ENCODE measurements at places on chromosomes 3 and 15.

- no peak for DNase-seq
These were observed 100.2 kb downstream of the VPS8 start for GRCh38 chr3:184912163-184912562.

- no peak for DNase-seq
These were observed 1.4 kb downstream of the CNTN3 start for GRCh38 chr3:74613060-74613459.

DNA sequence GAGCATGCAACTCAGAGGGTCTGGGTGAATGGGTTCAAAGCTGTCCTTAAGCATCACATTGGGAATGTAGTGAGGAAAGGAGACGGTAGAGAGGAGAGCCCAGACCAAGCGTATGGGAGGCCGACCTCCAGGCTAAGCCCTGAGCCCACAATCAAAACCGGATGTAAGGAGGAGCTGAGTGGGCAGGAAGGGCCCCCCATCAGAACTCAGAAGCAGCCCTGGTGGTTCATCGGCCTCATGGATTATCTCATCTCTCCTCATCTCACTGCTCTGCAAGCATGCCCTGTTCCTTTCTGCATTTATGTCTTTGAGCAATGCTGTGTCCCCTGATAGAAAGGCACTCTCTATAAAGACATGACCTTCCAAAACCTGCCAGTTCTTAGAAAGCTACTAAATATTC, 6.2 kb downstream of the HDC start:
- DNase-seq = no peak

DNA sequence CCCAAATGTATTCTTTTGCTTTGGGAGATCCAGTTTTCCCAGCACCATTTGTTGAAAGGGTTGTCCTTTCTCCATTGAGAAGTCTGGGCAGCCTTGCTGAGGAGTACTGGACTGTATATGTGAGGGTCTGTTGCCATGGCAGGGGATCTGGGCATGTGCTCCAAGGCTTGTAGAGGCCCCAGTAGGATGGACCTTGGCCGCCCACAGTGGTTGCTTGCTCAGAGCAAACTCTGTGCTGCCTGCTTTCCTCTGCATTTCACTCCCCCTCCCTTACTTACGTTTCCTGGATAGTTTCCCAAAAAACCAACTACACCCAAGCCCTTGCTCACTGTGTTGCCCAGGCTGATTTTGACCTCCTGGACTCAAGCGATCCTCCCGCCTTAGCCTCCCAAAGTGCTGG, 97.2 kb upstream of the PRR23E start:
- no peak for DNase-seq

DNA sequence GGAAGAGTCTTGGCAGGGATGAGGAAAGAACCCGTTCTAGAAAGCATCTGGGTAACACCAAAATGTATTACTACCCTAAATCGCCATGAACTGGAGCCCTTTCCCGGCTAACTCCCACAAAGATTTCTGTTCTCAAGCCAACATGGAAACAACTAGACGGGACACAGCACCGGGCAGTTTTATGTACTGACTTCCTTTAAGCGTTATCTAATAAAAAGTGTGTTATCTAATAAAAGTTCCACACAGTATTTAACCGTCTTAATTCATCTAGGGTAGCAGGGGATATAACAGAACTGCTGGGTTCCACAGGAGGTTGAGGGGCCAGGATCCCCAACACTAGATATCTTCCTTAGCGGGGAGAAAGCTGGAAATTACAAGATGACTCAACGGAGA, 347 bp upstream of the C3orf62 start:
- no peak for DNase-seq

DNA sequence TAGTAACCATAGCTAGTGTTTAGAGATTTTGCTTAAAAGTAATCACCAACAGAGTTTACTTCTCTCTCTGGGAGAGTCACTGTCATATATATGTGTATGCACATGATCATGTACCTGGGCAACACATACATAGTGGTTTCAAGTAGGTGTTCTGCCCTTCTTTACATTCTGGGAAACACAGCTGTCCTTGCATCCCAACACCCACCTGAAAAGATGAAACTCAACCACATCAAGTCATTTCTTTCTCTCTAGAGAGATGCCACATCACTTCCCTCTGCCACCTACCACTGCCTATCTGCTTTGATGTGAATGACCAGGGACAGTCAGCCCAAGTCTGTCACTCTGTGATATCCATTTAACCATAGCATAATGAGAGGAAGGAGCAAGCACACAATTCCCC, 155.8 kb upstream of the GADL1 start:
- no peak for DNase-seq

DNA sequence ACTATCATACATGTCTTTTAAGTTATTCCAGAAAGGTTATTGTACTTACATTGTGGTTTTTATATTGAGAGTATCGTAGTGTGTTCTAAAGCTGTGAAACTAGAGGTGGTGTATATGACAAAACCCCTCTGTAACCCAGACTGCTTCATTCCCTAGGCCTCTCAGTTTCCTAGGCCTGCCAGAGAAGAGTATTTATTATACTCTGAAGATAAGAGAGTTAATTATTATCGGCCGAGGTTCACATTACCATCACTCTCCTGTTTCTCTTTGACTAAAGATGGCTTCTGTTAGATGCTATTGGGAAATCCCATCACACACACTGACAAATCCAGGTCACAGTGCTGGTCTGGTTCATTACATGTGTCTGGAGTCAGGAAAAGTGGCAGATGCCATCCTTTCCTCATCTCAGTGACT, 20.5 kb downstream of the EXOSC7 start:
- no peak for DNase-seq

DNA sequence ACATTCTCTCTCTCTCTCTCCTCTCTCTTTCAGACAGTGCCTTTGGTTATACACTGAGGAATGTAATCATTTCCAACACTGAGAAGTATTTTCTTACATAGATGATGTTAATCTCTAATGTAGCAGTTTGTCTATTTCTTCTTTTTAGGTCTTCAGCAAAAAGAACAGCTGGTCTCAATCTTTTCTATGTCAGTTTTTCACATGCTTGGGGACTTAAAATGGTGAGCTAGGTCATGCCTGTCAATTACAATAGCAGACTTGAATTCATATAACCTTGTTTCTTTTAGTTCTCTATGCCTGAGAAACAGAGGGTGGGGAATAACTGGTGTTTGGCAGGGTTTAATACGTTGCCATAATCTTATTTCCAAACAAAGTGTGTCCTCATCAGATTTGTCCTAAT, 786.2 kb downstream of the SQOR start:
- no peak for DNase-seq

DNA sequence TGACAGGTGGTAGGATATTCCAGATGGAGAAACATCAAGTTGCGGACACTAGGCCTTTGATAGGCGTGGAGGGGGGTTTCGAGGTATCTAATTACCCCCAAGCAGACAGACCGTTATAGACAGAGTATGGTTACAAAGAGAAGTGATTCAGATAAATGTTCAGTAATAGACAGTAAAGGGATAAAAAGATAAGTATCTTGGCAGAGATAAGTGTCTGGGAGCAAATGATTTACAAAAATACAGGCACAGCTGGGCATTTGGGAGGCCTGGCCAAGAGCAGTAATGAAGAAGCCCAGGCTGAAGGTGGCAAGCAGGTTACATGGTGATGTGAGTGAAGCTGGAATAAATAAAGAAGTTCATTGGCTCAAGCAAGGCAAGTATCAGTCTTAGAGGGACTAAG, 659 bp upstream of the MYH15 start:
- DNase-seq = no peak

- no peak for DNase-seq
These were observed 10.0 kb downstream of the ITPKA start for GRCh38 chr15:41503669-41504010.

DNA sequence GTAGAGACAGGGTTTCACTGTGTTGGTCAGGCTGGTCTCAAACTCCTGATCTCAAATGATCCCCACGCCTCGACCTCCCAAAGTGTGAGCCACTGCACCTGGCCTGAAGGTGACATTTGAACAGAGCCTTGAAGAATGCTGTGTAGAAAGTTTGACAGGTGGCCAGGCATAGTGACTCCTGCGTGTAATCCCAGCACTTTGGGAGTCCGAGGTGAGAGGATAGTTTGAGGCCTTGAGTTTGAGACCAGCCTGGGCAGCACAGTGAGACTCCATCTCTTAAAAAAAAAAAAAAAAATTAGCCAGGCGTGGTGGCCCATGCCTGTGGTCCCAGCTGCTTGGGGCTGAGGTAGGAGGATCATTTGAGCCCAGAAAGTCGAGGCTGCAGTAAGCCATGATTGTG, 1.5 kb downstream of the IQGAP1 start:
- no peak for DNase-seq

- no peak for DNase-seq
These were observed 25.7 kb upstream of the GALNT15 start for GRCh38 chr3:16148783-16149182.

DNA sequence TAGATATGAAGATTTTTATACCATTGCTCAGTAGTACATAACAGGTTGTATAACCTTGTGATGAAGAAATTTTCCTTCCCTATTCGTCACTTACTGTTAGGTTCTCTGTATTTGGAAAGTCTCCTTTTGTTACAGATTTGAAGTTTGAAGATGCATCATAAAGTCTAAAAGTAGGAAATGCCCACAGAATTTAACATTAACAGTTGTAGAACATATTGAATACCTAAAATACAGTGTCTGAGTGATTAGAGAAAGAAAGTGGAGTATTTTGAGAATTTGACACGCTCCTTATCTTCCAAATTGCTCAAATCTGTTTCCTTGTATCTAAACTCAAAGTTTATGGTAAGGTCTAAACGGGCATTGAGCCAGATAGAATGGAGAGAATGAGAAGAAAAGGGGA, 111.3 kb downstream of the MBNL1 start:
- no peak for DNase-seq

DNA sequence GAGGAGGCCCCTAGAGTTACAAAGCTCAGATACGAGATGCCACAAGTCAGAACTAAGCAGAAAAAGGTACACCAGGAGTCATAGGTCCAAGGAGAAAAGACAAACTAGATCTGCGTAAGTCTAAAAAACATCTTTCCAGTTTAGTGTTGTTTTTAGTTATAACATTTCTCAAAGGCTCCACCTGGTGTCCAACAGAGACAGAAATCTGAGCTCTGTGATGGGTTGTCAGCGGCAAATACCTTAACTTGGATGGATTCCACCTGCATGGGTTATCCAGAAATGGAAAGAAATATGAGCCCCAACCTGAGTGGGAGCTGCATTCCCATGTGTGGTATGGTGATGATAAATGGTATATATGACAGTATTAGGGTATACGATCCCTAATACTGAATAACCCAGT, 238.6 kb upstream of the CHRM5 start:
- no peak for DNase-seq

- no peak for DNase-seq
These were observed 94.7 kb downstream of the PLXNA1 start for GRCh38 chr3:127077505-127078064.

DNA sequence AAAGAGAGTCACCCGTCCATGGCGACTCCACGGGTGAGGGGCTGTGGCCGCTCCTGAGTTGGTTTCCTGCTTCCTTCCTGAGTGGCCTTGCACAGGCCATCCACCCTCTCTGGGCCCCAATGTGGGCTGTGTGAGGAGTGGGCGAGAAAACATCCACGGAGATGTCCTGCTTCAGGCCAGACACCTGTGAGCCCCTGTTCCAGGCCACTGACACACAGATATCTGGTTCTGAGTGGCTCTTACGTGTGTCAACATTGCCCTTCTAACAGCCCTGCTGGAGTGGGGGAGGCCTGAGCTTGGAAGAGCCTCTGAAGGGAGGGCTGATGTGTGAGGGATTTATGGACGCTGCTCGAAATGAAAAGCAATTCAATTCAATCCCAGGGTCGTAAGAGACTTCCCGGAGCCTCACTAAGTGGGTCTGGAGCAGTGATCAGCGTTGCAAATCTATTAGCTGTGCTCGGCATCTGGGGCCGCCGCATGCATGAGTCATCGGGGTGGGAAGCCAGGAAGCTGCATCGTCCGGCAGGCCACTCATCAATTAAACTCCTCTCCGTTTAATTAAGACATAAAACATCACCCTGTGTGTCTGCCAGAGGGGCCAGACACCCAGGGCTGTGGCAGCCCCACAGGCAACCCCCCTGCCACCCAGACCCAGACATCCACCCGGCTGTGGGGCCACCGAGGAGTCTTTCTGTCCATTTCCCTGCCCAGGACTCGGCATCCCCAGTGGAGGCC, 20.0 kb upstream of the PRR23E start:
- DNase-seq = peak; percentile 16

DNA sequence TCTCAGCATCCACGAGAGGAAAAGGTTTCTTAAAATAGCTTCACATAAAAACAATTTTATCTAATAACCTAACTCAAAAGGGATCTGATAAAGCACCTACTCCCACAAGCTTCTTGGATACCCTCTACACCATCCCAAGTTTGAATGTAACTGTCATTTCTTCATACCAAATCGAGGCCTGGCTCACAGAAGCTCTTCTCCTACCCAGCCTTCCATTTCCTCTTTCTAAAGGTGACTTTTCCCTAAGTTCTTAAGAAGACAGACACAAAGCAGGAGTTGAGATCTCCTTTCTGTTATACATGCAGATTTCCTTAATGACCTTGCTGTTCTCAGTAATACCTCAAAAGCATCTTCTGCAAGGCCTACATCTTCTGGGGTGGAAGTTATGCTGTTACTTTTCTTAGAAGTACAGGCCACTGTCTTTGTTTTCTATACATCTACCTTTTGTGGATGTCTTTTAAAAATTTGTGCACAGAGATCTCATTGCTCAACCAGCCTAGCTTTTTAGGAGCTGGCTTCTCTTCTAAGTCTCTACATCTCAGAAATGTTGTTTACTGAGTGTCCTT, 3.4 kb upstream of the LRRIQ4 start:
- no peak for DNase-seq

DNA sequence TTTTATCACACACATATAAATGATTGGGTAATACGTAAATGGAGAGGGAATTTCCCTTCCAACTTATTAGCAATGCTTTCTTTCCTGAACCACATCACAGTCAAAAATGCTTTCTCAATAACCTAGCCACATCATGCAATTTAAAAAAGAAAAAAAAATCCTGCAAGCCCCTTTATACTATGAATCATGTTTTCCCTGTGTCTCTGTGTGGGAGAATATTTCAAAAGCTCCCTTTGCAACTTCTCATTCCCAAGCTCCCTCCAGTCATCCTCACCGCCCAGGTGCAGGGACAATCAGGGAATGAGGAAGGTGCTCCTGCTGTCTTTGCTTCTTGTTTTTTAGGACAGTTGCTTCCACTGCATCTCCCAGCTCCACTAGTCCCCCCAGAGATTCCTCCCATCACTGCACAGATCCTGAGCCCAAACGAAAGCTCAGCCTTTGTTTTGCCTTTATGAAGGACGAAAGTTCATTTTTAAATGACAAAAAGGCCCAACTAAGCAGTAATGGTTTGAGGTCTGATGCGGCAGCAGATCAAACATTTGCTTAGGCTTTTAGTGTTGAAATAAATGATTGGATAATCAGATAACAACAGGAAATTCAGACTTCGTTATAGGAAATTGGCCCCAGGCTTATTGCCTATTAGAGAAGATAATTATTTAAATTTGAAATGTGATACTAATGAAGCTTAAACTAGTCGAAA, 47.8 kb upstream of the ADGRG7 start:
- DNase-seq = no peak

- no peak for DNase-seq
These were observed 20.7 kb downstream of the CHL1 start for GRCh38 chr3:217099-217813.

GRCh38 chr3:126955004-126955790, 27.7 kb upstream of the PLXNA1 start:
- DNase-seq = no peak

GRCh38 chr3:71831599-71831998, 46.7 kb upstream of the PROK2 start:
- DNase-seq = no peak

- DNase-seq = no peak
These were observed 411.7 kb upstream of the RORA start for GRCh38 chr15:61640756-61641155.

- DNase-seq = no peak
These were observed 10.7 kb downstream of the PDE8A start for GRCh38 chr15:84992157-84992944.

All from upper lobe of left lung (tissue), 6 donors.